Stimulated activated CD4-positive, alpha-beta T cell treated with anti-CD3 and anti-CD28 coated beads, Interleukin-1b, Interleukin-23, amount 100 ng/mL, for 48 hours (primary cell): ENCODE measurements at places on chromosomes 2 and 18.

- no peak for DNase-seq
These were observed 15.0 kb upstream of the ELOA2 start for GRCh38 chr18:47050468-47050867.

DNA sequence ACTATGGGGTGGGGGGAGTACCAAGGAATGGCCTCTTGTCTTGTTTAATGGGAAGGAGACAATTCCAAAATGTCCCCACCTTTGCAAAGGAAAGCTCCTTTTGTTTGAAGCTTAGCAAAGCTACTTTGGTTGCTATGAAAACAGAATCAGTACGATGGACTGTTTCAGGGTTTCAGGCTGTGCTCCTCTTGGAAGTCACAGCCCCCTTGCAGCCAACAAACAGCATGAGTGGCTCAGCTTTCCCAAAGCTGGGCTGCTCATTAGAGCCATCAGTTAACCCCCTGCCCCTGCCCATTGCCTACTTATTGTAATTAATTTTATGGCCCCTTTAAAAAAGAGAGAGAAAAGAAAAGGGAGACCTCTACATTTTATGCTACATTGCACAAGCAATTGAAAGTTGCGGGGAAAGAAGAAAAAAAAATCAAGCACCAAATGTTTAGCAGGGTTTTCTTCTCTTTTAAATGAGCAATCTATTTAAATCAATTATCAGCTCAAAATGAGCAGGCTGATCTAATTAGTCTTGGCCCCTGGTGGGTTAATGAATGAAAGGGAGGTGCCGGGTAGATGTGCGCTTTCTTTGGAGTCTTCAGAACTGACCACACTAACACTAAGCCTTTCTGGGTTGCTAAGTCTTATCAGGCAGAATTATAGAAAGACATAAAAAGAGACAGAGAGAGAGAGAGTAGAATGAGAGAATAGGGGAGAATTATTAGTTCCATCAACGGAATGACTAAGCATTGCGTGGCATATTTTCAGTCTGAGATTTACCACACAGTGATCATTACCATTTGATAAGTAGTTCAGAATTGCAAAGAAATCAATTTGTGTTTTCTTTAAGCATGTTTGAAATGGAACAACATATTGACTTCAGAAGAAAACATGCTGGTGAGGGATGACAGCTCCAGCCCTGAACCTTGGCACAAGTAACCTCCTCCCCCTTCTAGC lies 284.9 kb downstream of the INSIG2 start:
- DNase-seq: no peak

GRCh38 chr2:191916826-191917225 lies 69.9 kb upstream of the CAVIN2 start:
- no peak for DNase-seq

DNA sequence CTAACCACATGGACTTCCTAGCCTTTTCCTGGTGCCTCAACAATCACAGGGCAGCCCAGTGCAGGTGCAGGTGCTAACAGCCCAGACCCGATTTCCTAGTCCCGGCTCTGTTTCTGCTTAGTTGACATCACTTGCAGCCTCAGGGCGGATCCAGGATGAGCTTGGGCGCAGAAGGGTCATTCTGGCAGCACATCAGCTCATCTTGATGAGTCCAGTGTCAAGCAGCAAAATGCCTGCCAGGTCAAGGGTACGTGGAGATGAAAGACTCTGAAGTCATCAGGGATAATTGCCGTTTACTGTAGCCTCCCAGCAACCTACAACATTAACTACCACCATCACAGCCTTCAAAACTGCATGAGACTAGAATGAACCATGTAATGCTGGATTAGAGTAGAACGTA lies 39.4 kb upstream of the EFHD1 start:
- DNase-seq: no peak

GRCh38 chr2:187008111-187008510 lies 159.1 kb upstream of the ZSWIM2 start:
- DNase-seq: no peak

GRCh38 chr2:98538280-98539041 lies 69.9 kb downstream of the COA5 start:
- peak; percentile 27 for DNase-seq

DNA sequence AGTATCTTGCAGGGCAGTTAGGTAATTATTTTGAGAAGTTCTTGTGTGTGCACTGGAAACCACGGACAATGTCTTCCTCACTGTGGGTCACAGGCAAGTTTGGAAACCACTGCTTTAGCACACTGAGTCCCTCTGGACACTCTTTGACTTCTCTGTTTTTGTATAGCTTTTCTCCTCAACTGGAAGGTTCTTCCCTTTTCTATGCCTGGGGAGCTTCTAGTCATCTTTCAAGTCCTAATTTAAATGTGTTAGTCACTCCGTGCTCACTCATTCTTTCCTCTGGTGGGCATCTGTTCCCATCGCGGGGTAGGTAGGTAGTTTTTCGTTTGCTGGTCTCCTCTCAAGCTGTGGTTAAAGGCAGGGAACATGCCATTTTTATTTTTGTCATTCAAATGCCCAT lies 32.1 kb downstream of the E2F6 start:
- DNase-seq: no peak

GRCh38 chr2:240635121-240635997 lies 10.1 kb downstream of the GPR35 start:
- no peak for DNase-seq

GRCh38 chr18:47163241-47163640 lies 12.9 kb downstream of the IER3IP1 start:
- no peak for DNase-seq

DNA sequence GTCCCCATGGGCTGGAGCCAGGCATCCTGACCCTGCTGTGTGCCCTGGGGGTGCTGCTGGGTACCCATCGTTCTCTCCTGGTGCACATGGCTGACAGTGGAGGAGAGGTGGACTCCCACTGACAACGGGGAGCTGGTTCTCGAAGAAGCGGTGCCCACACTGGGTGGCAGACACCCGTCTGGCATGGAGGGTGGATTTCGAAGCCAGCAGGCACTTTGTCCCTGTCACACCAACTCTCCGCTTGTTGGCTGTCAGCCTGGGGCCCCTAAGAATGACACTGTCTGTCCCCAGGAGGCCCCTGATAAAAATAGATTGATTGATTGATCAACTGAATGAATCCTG lies 55.4 kb downstream of the RTP5 start:
- DNase-seq: no peak

GRCh38 chr2:174544156-174544555 lies 53.4 kb downstream of the WIPF1 start:
- DNase-seq: peak; percentile 45
